ENCODE measurements at places on chromosomes 5 and 9. TPM values are rescaled to one million over a fixed set of nuclear protein-coding genes. Genes with fewer than 3 reads are reported as not detected.

EGR1 gene
- total RNA-seq: 171 TPM

HTR4 gene
- total RNA-seq: 0.46 TPM

GRCh38 chr5:32231241-32231640, 57.1 kb upstream of the GOLPH3 start:
- DNase-seq: no peak

BTNL9 gene
- 10.4 TPM for total RNA-seq

DNA sequence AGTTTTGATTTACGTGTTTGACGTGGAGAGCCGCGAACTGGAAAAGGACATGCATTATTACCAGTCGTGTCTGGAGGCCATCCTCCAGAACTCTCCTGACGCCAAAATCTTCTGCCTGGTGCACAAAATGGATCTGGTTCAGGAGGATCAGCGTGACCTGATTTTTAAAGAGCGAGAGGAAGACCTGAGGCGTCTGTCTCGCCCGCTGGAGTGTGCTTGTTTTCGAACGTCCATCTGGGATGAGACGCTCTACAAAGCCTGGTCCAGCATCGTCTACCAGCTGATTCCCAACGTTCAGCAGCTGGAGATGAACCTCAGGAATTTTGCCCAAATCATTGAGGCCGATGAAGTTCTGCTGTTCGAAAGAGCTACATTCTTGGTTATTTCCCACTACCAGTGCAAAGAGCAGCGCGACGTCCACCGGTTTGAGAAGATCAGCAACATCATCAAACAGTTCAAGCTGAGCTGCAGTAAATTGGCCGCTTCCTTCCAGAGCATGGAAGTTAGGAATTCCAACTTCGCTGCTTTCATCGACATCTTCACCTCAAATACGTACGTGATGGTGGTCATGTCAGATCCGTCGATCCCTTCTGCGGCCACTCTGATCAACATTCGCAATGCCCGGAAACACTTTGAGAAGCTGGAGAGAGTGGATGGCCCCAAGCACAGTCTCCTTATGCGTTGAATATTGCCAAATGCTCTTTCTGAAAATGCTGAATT, 850 bp downstream of the RRAGA start:
- no peak for DNase-seq

All from psoas muscle (tissue), 8 donors.